NCI-H1417 treated with DMSO at 0.1 percent for 48 hours (cell line): ENCODE measurements at places on chromosomes 3 and 15.

DNA sequence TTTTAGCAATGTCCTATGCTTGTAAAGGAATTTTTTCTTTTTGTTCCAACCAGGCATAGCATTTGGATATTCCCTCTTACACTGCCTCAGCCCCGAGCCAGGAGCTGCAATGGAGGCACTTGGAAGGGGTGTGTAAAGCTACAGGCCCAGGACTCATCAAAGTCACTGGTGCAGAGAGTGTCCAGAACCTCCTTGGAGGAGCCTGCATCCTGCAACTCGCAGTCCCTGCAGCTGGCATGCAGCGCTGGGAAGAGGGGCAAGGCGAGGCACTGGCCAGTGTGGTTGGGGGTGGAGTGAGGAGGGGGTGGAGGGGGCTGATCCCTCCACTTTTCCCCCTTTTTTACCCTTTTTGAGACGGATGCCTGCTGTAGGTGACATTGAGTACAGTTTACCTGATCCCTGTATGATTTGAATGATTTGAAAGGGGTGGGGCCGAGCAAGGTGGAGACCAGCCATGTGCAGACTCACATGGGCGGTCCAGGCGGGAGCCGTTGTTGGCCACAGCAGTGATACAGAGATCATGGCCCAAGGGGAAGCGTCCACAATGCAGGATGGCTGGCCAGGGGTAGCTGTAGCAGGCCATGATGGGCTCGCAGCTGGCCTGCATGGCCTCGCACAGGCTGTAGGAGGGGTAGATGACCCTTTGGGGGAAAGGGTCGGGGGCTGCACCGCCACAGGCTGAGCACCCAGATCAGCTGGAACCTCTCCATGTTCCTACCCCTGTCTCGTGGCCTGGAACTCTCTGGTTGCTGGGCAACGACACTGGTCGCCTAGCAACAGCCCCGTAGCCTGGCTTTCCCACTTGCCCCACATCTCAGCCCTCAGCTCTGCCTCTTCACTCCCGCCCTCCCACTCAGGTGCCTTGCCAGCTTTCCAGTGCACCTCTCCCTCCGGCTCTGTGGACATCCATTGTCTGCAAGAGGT, 7.9 kb downstream of the P4HTM start:
- no peak for DNase-seq

GRCh38 chr3:160831401-160831800, 75.4 kb downstream of the PPM1L start:
- no peak for DNase-seq

- DNase-seq = no peak
These were observed 31.7 kb downstream of the POC1A start for GRCh38 chr3:52122491-52122890.

- DNase-seq = no peak
These were observed 360.2 kb downstream of the ZNF385D start for GRCh38 chr3:21390856-21391255.

- DNase-seq = no peak
These were observed 419.4 kb upstream of the ZNF385D start for GRCh38 chr3:22170370-22170769.

- no peak for DNase-seq
These were observed 70.6 kb downstream of the ATP13A4 start for GRCh38 chr3:193483988-193484539.

GRCh38 chr3:160005004-160005403, 16.4 kb downstream of the IL12A start:
- DNase-seq = no peak

DNA sequence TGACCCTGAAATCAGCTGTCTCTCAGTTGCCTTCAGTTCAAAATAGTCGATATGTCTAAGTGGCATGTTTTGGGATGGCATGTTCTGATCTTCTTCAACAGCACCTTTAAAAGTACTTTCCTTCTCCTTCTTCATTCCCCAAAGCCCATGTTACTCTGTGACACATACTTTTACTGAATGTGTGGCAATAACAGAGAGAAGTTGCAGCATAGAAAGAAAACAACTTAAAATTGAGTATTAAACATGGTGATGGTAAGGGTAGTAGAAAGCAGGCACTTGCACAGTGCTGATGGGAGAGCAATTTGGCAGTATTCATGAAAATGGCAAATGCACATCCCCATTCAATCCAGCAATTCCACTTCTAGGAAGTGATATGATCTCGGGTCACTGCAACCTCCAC, 12.3 kb upstream of the ULK4 start:
- DNase-seq = no peak

GRCh38 chr3:25678581-25678980, 13.9 kb upstream of the TOP2B start:
- no peak for DNase-seq

- DNase-seq = no peak
These were observed 210.8 kb downstream of the CHST2 start for GRCh38 chr3:143330296-143330868.

- no peak for DNase-seq
These were observed 394.5 kb upstream of the DPPA4 start for GRCh38 chr3:109731639-109732473.

- DNase-seq = no peak
These were observed 104.5 kb downstream of the SST start for GRCh38 chr3:187565701-187566100.

DNA sequence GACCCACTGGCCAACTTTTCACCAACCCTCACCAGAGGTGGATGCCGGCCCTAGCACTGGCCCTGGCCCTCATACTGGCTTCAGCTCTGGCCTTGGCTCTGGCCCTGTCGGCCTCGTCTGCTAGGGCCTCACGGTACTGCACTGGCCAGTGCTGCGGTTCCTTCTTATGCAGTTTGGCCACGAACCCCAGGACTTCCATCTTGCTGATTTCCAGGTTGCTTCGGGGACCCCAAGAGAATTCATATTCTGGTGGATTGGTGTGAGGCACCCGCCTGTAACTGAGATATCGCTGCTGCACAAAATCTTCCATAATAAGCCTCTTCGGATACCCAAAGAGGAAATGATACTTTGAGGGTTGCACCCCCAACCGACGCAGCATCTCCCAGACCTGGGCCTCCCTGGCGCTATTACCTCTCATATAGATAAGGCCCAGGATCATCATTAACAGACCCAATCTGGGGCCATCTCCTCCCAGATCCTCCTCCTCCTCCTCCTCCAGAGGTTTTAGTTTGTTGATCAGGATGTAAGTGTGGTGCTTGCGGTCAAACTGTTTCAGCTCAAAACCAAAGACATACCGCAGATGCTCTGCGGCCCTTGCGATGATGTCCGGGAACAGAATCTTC, 883 bp downstream of the MAGEF1 start:
- DNase-seq = no peak

DNA sequence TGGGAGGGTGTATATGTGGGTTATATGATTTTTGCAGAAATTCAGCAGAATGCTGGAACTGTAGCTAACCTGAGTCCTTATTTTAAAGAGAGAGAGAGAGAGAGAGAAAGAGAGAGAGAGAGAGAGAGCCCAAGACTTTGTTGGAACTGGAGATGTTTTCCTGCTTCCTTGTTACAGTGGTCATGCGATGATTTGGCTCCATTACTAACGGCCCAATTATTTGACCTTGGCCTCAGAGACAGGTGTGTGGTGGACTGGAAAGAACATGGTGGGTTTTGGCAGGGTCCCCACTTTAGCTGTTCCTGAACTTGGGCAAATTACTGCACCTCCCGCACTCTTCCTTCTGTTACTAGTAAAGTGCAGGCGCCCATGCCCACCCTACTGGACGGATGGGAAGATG, 14.8 kb upstream of the ACSBG1 start:
- no peak for DNase-seq

- no peak for DNase-seq
These were observed 469.6 kb upstream of the DPPA4 start for GRCh38 chr3:109806929-109807328.

DNA sequence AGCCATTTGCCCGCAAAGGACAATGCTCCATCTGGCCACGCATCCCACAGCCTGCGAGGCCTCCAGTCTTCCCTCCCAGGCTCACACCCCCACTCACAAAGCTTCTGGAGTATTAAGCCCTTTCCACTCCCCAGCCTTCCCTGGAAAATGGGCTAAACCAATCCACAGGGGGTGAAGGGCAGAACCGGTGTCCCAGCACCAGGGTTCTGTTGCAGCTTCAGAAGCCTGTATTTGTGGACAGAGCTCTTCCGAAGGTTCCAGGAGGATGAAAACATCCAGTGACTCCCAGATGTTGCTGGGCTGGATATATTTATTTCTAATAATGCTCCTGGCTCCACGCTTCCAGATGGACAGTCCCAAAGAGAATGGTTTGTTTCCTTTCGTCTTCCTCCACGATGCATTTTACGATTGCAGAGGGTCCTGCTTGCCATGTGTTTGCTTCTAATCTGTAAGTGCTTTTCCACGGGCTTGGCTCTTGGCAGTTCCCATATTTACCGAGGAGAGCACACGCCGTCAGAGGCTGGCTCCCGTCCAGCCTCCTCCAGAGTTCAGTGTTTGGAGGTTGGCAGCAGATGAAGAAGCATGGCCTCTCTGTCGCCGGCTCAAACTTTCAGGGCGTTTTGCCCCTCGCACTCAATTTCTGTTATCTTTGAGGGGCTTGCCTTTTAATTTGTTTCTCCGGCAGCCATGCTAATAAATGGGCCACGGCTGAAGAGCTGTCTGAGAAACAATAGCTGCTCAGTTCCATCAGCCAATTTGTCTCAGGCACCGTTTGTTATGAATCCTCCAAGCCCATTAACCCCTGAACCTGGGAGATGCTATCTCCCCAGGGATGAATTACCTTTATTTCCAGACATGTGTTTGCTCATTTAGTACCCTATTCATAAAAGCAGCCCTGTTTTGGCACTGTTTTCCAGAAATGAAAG, 367.9 kb upstream of the PROK2 start:
- DNase-seq = peak; percentile 4

DNA sequence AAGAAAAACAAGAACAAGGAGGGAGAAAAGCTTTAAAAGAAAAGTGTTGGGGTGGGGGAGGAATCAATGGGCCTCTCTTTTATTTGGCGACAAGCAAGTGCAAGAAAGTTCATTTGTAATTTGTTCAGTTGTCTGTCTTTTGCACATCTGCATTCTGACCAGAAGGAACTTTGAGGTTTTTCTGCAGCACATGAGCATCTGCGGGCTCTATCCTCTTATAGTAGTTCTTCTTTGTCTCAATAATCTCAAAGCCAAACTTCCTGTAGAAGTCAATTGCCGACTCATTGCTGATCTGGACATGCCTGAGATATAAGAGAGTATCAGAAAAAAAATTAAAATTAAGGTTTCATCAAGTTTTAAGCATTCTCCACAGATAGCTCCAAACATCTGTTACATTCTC, 24.4 kb downstream of the NAA50 start:
- DNase-seq = no peak

DNA sequence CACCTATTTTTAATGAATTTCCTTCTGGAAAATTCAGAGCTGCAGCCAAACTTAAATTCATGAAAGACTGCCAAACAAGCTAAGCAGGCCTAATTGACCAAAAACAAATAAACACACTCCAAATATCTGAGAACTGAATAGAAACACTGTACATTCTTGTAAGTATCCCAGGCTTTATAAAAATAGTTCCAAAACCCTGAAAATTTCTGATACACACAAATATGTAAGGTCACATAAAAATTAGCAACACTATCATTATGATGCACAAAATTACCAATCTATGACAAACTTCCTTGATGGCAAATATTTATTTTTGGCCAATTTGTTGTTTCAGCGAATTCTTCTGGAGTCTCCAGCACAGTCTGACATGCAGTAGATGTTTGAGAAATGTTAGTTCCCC, 117.9 kb upstream of the UBE2E2 start:
- no peak for DNase-seq

GRCh38 chr3:95923496-95924210, 890.7 kb upstream of the EPHA6 start:
- no peak for DNase-seq

DNA sequence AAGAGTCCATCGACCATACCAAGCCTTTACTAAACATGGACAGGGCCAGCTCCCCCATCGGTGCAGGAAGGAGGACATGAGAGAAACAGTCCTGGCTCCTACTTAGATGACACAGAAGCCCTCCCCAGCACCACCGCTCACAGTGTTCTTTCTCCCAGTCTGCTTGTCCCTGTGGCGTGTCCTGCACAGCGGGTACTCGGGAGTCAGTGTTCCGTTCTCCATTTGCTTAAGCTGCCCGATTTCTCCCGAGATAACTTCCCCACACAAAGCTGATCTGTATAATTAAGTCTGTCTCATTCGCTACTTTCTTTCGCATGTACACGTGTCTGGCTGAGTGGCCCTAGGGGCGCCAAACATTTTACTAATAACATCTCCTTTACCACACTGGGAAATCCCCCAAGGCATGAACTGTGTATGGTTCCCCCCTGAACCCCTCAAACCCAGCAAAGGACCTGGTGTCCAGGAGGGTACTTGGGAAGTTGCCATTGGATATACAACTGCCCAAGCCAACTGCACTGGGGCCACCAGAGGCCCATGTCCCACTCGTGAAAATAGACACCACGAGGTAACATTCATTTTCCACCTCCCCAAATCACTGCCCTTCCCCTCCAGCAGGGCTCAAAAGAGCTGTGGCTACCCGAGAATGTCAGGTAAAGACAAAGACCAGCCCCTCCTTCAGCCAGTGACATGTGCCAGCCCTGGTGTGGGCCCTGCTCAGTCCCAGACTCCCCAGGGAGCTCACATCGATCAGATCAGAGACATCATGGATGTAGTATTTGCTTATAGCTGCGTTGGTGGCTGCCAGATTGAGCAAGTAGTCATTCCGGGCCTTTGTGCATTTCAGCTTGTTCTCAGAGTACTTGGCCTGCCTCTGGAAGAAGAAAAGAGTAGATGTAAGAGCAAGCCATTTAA, 96.5 kb upstream of the RAD18 start:
- DNase-seq = no peak

- DNase-seq = no peak
These were observed 478.7 kb downstream of the FHIT start for GRCh38 chr3:60772584-60772983.

DNA sequence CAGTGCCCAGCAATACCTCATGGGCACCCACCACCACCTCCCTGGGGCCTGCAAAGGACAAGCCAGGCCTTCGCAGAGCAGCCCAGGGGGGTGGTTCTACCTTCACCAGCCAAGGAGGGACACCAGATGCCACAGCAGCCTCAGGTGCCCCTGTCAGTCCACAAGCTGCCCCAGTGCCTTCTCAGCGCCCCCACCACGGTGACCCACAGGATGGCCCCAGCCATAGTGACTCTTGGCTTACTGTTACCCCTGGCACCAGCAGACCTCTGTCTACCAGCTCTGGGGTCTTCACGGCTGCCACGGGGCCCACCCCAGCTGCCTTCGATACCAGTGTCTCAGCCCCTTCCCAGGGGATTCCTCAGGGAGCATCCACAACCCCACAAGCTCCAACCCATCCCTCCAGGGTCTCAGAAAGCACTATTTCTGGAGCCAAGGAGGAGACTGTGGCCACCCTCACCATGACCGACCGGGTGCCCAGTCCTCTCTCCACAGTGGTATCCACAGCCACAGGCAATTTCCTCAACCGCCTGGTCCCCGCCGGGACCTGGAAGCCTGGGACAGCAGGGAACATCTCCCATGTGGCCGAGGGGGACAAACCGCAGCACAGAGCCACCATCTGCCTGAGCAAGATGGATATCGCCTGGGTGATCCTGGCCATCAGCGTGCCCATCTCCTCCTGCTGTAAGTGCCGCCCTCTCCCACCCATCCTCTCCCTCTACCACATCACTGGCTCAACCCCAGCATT, 19.2 kb upstream of the BFSP2 start:
- no peak for DNase-seq

GRCh38 chr3:48151807-48152427, 36.3 kb downstream of the CDC25A start:
- DNase-seq = no peak
